Pulmonary artery endothelial cell (primary cell): ENCODE measurements at places on chromosomes 7 and 10. TPM values are rescaled to one million over a fixed set of nuclear protein-coding genes. Genes with fewer than 3 reads are reported as not detected.

C7orf57 gene
- under 0.01 and 0.11 TPM in 2 replicates for total RNA-seq

GRB10 gene
- total RNA-seq, result 91.1 and 93.7 TPM in 2 replicates

CSTF2T gene
- total RNA-seq, result 25.6 and 30.2 TPM in 2 replicates

NACAD gene
- total RNA-seq, result 0.59 and 0.85 TPM in 2 replicates

PNLIPRP1 gene
- not detected in 2 replicates for total RNA-seq

GLCCI1 gene
- 1.5 and 3.0 TPM in 2 replicates for total RNA-seq
